ENCODE measurements at places on chromosomes 4 and X.

- DNase-seq: no peak
Measured at GRCh38 chrX:20639115-20639514, 372.4 kb upstream of the RPS6KA3 start.

DNA sequence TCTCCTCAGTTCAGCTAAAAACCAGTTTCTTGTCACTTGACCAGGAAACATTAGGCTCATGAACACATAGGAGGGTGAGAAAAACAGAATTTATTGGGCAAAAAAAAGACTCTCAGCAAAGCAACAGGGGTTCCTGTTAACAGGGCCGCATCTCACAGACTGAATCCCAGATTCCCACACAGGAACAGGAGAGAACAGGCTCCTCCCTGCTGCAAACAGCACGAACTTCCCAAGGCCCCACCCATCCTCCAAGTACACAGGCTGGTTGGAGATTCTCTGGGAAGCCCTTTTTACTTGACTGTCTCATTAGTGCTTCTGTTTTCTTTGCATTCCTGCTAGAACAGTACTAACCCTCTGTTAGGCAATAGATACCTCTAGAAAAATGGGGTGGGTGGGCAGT, 52.4 kb upstream of the IL21 start:
- no peak for DNase-seq

DNA sequence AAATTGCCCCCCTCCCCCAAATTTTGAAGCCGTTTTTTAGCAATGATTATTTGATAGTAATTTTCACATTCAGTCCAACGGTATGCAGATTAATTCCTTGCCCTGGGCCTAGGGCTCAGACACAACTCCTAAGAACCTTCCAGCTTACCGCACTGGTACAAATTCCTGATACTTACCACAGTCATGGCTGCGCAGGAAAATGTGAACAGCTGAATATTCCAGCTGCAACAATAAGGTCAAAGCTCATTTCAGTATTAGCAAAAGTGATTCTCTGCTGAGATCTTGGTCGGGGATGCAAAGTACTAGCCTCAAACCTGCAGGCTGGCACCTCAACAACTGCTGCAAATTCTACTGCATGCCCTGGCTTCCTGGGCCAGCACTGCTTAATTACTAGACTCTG, 3.0 kb downstream of the ATP11C start:
- peak; percentile 27 for DNase-seq

DNA sequence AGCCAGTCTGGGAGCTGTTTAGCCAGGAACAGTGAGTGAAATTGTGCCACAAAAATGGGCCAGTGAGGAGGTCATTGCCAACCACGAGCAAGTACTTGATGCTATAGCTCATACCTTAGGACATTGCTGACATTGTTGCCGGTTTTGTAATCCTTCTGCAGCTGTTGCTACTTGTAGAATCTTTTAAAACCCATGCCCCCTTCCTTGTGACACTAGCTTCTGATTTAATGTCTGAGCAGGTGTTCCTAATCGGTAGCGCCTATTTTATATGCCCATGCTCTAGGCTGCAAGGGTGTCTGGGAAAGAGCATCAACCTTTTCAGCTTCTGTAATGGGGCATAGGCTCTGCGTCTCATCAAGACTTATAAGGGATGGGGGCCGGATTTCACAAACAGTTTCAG, 2.6 kb downstream of the POLA1 start:
- no peak for DNase-seq

- no peak for DNase-seq
Measured at GRCh38 chr4:2261853-2262144, at the start of gene MXD4. MXD4 (minus strand) TSS chr4:2262109; CDS start chr4:2261980, 129 bp downstream.

DNA sequence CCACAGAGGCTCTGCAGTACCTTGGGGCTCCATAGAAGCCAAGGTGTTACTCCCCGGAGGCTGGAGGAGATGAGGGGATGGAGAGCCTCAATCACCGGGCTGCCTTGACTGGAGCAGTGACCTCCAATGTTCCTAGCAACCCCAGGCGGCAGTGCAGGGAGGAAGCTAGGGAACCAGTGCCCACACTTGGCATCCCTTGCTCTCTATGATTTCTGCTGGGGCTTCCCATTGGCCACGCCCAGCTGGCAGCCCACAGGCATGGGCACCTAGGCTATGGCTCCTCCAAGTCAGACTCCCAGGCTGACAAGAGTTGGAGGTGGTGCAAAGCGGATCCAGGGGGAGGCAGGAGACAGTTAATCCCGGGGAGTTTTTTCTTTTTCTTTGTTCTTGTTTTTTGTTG, 229.7 kb downstream of the EVC2 start:
- DNase-seq: no peak

GRCh38 chr4:134668237-134668636, 466.6 kb upstream of the PABPC4L start:
- DNase-seq: no peak

DNA sequence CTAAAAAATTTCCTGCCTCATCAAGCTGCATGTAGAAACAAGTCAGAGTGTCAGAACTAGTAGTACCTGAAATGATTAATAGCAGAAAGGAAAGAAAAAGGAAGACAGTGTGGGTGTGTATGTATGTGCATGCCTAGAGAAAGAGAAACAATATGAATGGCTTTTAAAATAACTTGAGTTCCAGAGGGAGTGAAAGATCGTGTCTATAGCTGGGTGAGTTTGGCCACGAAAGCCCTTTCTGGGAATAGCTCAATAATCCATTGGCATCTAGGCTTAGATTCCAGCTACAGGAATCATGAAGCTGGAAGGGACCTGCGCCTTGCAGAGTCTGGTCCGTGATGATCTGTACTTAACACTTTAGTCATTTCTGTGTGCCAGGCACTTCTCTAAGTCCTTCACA, 195.6 kb downstream of the RAPGEF2 start:
- peak; percentile 50 for DNase-seq

GRCh38 chr4:150297861-150298474, 219.7 kb downstream of the DCLK2 start:
- peak; percentile 67 for DNase-seq

DNA sequence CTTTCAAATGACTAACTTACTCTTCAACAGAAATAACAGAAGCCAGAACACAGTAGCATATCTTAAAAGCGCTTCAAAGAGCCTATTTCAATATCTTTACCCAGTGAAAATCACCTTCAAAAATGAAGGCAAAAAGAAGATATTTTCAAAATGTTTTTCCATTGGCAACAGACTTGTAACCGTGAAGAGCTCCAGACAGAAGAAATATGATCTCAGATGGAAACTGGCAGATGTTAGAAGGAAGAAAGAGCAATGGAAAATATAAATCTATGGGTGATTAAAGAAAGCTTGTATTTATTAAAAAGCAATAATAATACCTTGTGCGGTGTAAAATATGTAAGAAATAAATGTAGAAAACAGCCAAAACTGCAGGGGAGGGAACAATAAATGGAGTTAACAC, 35.7 kb downstream of the PRKG2 start:
- no peak for DNase-seq

GRCh38 chr4:77905651-77906263, 43.1 kb downstream of the MRPL1 start:
- no peak for DNase-seq

GRCh38 chr4:1449833-1450741, 43.8 kb upstream of the NKX1-1 start:
- DNase-seq: no peak

DNA sequence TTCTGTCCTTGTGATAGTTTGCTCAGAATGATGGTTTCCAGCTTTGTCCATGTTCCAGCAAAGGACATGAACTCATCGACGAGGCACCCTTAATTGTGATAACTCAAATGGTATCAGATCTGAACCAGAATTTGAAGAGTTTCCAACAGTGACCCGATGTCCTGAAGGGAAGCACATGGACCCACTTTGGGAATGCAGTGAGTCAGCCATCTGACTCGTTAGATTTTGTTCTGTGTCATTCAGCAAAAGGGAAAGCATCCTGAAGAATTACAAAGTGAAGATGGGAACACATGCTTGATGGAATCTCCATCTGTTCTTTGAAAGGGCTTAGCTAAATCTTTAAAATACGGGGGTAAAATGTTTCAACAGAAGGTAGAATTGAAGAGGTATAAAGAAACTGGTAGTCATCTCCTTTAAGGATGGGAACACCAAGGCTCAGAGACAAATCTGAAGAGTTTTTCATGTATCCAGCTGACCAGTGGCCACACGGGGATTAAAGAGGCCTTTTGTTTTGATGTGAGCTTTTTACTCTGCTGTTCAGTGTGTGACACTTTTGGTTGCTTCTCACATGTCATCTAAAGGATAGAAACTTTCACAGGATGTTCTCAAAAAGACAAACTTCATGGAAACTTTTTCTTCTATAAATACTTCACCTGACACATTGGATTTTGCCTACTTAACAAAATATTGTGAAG, 393.8 kb downstream of the INPP4B start:
- no peak for DNase-seq

DNA sequence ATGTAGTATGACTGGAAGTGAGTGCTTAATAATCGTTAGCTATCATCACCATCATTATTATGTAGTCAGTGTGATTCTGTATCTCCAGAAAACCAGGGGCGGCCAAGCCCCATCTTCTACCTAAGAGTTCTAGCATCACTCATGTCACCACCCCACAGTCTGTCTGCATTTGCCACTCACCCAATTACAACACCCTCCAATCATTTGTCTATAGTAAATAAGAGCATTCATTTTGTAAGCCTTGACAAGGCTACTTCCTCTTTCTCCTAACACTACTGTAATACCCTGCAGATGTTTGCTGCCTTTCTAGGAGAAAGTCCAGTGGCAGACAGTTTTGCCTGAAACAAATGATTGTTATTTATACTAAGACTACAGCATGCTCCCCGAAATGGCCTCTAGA, 15.8 kb upstream of the IL21 start:
- no peak for DNase-seq

DNA sequence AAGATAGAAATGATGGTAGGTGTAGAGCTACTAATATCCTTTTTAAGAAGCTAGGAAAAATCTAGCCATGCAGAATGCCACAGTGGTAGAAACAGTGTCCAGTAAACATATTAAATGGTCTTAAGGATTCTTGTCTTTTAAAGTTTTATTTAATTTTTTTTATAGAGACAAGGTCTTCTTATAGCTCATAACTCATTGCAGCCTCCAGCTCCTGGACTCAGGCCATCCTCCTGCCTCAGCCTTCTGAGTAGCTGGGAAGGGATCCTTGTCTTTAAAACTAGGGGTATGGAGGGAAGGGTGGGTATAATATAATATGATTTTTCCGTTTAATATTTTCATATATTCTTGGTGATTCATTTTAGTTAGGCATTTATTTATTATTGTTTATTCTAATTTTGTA, 3.8 kb downstream of the TMEM165 start:
- DNase-seq: no peak

DNA sequence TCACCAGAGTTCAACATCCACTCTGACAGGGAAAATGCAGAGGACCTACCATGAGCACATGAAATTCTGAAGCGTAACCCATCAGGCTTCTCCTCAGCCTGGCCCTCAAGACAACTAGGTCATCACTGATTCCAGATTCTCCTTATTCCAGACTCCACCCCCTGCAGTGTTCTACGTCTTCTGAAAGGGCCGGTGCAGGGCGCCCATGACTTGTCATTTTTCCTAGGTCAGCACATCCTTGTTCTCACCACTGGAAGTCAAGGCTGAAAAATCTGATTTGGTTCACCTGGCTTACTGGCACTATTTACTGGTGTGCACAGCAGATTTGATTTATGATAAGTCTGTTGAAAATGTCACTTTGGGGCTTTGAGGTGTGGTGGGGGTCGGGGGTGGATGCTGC, 140.9 kb upstream of the KLF3 start:
- DNase-seq: no peak

GRCh38 chr4:125938541-125938940, 623.8 kb downstream of the FAT4 start:
- DNase-seq: no peak

GRCh38 chr4:86043755-86044592, 315.9 kb downstream of the MAPK10 start:
- peak; percentile 77 for DNase-seq

DNA sequence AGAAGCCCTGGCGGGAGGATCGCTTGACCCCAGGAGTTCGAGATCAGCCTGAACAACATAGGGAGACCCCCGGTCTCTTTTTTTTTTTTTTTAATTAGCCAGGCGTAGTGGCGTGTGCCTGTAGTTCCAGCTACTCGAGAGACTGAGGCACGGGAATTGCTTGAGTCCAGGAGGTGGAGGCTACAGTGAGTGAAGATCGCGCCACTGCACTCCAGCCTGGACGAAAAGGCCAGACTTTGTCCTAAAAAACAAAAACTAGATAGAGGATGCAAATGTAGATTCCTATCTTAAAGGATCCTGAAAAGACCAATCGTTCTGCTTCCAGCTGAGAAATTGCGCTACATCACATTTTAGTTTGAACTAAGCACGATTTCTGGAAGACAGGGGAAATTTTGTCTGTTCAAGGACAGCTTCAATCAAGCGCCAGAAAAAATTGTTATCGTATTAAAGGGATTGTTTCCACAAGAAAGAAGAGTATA, 627 bp upstream of the HSD17B11 start:
- no peak for DNase-seq

Measured in G401 (cell line).